Mesenchymal stem cell (in vitro differentiated cells and primary cell): ENCODE measurements at places on chromosomes 11 and 22.

DNA sequence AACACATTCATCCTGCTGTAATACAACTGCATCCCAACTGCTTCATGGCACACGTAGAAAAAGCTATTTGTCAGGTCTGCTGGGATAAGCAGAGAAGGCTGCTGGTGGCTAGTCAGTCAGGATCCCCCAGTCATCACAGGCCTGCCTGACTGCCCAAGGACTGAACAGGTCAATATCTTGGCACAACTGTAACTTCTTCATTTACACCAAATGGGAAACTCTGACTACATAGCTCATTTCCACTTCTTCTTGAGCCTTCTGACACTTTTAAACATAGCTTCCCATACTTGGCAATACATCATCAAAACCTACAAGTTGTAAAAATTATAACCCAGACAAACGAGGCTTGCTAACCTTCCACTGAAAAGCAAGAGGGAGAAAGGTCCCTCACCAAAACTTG lies 2.8 kb downstream of the TMEM9B start:
- DNase-seq, result no peak

GRCh38 chr11:2647167-2647566 lies 52.6 kb downstream of the KCNQ1OT1 start:
- no peak for DNase-seq

DNA sequence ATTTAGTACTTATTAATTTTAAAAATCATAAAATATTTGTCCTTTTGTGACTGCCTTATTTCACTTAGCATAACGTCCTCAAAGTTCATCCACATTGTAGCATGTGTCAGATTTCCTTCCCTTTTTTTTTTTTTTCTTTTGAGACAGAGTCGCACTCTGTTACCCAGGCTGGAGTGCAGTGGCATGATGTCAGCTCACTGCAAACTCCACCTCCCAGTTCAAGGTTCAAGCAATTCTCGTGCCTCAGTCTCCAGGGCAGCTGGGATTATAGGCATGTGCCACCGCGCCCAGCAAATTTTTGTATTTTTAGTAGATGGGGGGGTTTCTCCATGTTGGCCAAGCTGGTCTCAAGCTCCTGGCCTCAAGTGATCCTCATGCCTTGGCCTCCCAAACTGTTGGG lies 10.6 kb downstream of the RAB6A start:
- no peak for DNase-seq

DNA sequence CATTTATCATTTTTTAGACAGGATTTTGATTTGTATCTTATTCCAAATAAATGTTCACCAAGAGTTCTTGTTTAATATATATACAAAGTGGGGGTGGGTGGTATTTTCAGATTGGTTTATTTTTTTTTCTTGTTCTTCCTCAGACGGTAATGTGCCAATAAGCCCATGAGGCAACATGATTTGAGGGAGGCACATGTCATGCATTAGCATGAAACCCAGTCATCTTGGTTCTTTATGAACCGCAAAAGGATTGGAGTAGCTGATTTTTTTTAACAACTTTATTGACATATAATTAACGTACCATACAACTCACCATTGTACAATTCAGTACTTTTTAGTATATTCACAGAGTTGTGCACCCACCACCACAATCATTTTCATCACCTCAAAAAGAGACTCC lies 2.7 kb downstream of the BCL2L13 start:
- no peak for DNase-seq

GRCh38 chr11:34501949-34502348 lies 11.6 kb downstream of the ELF5 start:
- no peak for DNase-seq

DNA sequence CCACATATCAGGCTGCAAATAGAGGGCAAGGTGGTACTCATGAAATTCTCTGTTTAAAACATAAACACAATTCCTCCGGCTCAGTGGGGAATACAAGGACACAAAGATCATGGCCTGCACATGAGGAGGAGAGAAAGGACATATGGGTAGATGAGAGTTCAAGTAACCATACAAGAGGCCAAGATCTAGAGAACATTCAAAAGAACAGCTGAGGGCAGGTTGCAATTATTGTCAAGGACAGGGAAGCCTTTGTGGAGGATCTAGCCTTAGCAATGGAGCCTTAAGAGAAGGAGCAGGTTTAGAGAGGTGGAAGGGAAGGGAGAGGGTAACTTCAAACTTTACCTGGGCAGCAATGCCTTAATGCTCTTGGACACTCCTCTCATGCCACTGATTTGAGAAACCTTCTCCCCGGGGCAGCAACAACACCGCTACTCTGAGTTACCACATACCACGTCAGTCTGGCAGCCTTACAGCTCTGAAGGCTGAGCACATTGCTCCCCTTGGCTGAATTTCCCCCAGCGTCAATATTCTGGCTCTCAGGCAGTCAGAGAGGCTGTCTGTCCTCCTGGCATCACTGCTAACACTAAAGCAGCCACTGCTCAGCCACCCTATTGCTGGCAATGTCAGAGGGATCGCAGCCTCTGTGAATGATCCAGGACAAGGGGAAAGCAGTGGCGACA lies 55.5 kb downstream of the CLPB start:
- DNase-seq, result no peak

GRCh38 chr11:75810637-75811390 lies 4.2 kb upstream of the UVRAG start:
- no peak for DNase-seq

DNA sequence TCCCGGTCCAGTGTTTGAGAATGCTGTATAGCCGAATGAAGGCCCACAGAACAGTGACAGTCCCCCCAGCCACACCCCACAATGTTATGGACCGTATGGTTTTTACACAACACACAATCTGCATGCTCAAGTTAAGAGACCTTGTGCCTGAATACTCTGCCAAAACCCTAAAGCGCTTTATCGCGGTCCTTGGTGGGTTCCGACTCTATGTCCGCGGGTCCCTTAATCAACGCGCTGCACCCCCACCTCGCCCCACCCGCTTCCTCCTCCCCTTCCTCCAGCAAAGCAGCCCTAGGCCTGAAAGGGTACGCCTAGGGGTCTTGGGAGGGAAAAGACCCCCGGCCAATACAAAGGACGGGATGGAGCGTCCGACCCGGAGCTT lies 442 bp downstream of the COPB1 start:
- no peak for DNase-seq

GRCh38 chr11:128029219-128029722 lies 558.1 kb downstream of the ETS1 start:
- no peak for DNase-seq

DNA sequence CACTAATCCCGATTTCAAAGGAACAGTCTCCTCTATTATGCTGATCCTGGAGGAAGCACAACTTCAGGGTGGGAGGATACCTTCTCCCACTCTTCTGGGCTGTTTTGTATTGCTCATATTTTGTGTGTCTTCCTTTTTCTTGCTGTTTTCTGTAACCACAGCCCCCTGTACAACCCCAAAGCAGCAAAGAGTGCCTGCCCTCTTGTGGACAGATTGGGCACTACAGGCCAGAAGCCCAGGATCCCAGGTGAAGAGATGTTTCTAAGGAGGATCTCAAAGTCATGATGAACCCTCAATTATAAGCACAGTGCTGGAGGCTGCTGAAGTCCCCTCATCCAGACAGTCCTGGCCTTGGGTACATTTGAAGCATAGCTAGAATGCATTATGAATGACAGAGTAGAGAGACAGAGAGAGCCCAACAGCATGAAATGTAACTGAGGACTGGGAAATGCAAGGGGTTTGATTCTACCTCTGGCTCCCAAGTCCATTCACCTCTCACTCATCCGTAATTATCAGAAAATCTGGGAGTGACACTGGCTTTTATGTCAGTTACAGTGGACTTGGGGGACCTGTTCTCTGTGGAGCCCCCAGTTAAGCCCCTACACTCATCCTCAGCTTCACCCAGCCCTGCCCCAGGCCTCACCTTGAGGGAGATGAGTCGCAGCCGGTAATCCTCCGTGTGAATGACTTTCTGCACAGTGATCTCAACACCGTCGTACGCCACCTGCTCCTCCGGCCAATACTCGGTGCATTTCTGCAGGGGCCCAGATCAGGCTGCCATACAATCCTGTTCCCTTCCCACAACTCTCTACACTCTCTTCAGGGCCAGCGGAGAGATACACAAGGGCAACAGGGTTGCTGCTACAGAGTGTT lies 6.2 kb upstream of the IGSF22 start:
- DNase-seq, result peak; percentile 47

DNA sequence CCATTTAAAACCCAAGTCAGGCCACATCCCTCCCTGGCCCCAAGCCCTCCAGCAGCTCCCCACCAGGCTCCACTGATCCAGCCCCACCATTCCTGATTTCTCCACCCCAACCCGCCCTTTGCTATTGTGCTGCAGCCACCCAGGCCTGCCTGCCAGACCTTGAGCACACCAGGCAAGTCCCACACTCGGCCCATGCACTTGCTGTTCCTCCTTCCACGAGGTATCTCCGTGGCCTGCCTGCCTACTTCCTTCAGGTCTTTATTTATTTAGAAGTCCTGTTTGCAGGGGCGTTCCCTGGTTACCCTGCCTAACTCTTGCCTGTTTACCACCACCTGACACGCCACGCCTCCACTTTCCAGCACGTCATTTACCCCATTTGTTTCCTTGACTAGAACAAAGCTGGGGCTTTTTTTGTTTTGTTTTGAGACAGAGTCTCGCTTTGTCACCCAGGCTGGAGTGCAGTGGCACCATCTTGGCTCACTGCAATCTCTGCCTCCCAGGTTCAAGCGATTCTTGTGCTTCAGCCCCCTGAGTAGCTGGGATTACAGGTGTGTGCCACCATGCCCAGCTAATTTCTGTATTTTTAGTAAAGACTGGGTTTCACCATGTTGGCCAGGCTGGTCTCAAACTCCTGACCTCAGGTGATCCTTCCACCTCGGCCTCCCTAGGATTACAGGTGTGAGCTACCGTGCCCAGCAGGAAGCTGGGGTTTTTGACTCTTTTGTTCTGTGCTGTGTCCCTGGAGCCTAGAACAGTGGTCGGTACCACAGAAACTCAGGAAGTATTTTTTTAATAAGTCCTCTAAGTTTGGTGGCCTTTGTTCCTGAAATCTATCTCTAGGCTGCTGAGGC lies 6.7 kb downstream of the CENPM start:
- DNase-seq, result peak; percentile 29

DNA sequence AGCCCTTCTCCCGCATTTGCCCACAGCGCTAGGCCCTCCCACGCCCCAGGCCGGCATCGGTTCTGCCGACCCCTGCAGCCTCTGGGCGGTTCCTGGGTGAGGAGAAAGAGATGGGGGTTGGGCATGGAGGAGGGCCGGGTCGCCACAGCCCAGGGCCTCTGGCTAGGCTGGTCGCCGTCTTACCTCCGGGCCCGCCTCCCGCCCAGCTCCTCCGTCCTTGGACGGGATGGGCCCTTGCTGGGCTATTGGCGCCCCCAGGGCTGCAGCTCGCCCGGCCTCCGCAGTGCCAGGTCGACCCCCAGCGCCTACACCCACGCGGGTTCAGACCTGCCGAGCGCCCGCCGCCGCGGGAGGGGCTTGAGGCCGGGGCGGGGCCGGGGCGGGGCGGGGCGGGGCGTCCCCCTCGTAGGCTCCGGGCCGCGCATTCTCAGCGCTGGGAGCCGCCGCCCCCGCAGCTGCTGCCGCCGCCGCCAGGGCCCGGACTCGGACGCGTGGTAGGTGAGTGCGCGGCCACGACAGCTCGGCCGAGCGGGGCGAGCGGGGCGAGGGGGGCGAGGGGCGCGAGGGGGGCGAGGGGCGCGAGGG lies at the start of gene CD151:
Gene CD151 (plus strand): TSS at position 424 of the 585 bp plus-strand sequence. CDS start 3,118 bp downstream, outside the sequence.
- DNase-seq, result peak; percentile 64

DNA sequence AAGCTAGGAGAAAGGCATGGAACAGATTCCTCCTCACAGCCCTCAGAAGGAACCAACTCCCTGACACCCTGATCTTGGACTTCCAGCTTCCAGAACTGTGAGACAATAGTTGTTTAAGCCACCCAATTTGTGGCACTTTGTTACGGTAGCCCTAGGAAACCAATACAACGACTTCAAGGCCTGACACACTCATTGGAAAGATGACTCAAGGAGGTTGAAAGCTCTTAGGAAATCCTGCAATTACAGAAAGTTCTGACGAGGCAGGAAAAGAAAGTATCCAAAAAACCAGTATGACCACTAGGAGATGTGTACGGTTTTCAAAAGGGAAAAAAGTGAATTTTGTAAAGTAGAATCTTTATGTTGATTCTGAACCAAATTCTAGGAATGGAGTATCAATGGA lies 161.4 kb downstream of the SWAP70 start:
- DNase-seq, result peak; percentile 63

GRCh38 chr11:65571940-65572339 lies 398 bp upstream of the FAM89B start:
- peak; percentile 73 for DNase-seq

DNA sequence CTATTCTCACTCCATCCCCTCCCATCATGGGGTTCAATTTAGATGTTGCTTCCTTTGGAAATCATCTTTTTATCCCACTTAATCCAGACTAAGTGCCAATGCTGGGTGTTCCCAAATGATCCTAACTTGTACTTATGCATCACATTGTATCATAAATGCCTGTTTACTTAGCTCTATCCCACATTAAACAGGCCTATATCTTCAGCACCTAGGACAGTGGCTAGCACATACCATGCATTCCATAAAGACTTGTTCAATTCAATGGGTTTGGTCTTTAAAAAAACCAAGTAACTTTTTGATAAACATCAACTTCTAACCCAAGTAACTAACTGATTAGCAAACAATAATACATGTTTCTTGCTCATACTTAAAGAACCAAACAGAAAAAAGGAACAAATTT lies 40.6 kb downstream of the RSF1 start:
- peak; percentile 41 for DNase-seq

- DNase-seq, result peak; percentile 36
These were observed 122.3 kb downstream of the RCN1 start for GRCh38 chr11:32213223-32213622.

GRCh38 chr11:57464539-57465181 lies 4.3 kb downstream of the RTN4RL2 start:
- DNase-seq, result no peak

GRCh38 chr11:68010090-68011041 lies at the start of gene ALDH3B1:
ALDH3B1 (plus strand) TSS chr11:68010327; CDS start chr11:68015298, 4,971 bp downstream.
- DNase-seq, result peak; percentile 94

DNA sequence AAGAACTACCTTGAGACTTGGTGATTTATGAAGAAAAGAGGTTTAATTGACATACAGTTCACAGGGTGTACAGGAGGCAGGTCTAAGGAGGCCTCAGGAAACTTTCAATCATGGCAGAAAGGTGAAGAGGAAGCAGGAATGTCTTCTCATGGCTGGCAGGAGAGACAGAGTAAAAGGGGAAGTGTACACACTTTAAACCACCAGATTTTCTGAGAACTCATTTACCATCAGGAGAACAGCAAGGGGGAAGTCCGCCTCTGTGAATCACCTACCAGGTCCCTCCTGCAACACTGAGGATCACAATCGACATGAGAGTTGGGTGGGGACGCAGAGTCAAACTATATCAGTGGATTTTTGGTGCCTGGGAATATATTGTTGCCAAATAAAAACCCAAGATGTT lies 40.3 kb upstream of the OR5D13 start:
- DNase-seq, result no peak

- no peak for DNase-seq
These were observed 38.5 kb downstream of the OSBP2 start for GRCh38 chr22:30733181-30733631.

DNA sequence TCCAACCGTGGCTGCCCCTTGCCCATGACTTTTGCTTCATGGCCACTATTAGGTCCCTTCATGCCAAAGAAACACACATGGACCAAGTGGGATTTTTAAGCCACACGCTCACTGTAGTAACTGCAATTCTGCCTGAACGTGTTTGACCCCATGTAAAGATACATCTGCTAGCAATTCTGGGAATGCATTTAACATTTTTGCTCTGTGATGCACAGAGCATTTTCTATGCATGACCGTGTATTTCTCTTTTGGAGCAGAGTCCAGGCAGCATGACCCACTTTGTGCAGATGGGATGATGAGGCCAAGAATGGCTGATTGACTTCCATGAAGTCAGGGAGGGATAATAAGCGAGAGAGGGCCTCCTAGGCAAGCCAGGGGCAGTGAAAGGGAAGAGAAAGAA lies 108.5 kb downstream of the TP53I11 start:
- peak; percentile 63 for DNase-seq

GRCh38 chr11:24667353-24667968 lies 170.6 kb downstream of the LUZP2 start:
- DNase-seq, result no peak
